ENCODE measurements at places on chromosomes 5 and 9.

DNA sequence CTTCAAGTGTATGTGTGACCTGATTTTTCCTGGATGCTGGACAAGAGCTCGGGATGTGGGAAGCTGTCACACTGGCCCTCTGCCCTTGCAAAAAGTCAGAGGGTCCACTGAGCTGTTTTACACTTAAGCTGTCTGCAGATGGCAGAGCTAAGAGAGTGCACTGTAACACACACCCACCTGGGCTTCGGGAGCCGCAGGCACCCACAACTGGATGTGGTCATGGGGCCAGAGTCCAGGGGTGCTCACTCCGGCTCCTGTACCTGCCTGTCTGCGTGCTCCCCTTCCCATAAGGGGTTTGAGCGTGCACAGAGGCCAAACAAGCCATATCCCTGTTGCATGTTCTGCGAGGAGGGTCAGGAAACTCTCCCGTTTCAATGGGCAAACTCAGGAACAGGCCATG, 82.5 kb downstream of the LRRC70 start:
- no peak for DNase-seq

GRCh38 chr5:179759581-179760551, 27.2 kb downstream of the MAML1 start:
- DNase-seq = no peak

- DNase-seq = no peak
Measured at GRCh38 chr9:11039006-11039405, 426.2 kb upstream of the PTPRD start.

DNA sequence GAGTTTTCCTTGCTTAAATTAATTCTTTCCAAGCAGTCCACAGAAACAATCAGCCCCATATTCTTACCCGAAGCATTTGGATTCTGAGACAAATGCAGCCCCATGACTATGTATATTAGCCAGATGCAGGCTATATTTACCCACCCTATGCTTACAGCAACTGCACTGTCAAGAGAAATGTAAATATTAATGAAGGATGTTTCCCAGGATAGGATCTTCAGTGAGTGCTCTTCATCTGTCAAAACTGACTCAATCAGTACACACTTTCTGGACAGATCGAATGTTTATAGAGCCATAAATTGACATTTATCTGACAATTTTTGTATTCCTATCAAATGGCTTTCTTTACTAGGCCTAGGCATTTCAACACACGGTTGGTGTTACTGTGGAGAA, 725.3 kb upstream of the SEMA6A start:
- DNase-seq = no peak

- peak; percentile 12 for DNase-seq
Measured at GRCh38 chr5:24222876-24223275, 421.9 kb downstream of the CDH10 start.

DNA sequence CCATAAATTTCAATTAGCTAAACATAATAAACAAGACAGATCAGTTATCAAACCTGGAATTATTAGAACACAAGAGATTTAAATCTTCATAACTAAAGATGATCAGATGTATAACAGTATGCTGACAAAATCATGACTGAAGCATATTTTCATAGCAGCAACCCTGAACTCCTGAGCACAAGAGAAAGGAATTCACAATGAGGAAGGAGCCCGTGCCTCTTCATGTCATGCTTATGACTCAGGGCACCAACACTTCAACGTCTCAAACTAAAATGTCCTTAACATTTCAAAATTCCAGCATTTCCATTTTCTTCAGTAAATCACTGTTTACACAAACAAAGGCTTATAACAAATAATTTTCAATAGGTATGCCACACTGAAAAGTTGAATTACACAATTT, 6.7 kb downstream of the AP3B1 start:
- peak; percentile 85 for DNase-seq

Data from choroid plexus epithelial cell (primary cell).